ENCODE measurements at places on chromosomes 11 and 22. TPM values are rescaled to one million over a fixed set of nuclear protein-coding genes. Genes with fewer than 3 reads are reported as not detected.

The RAB3IL1 gene
- 25.9 TPM for polyA plus RNA-seq

DNA sequence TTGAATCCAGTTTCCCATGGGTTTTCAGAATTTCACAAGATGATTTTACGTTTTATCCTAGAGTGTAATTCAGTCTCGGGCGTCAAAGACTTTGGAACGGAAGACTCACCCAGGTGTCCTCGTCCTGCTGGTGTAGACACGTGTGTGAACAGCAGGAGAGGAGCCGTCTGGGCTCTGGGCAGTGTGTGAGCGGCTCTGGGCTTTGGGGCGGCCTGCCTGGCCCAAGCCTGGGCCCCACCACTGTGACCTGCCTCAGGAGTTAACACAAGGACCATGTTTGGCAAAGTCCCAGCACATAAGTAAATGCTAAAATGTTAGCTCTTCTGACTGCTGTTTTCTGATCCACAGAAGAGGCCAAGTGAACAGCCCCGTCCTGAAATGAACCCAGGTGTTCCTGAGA, 1093.3 kb downstream of the BRD1 start:
- DNase-seq: no peak

DNA sequence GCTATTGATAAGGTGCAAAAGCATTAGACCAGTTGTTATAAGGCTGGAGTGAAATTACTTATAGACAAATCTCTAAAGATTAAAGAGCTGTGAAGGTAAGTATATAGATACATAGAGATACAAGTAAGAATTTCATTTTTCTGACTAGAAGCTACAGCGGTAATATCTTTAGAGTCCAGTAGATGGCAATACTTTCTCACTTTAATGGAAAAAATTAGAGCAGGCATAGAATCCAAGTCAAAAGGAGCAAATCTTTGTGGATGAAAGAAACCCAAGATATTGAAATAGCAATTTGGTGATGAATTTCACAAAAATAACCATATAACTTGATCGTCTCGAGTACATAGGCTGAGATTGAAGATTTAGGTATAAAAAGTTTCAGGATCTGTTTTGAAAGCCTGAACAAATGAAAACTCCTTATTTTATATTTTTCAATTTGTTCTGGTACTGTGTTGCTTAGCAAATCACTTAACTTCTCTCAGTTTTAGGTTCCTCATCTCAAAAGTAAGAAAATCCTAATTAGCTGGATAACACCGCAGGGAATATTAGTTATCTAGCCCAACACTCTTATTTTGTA, 81.9 kb downstream of the UVRAG start:
- DNase-seq: no peak

DNA sequence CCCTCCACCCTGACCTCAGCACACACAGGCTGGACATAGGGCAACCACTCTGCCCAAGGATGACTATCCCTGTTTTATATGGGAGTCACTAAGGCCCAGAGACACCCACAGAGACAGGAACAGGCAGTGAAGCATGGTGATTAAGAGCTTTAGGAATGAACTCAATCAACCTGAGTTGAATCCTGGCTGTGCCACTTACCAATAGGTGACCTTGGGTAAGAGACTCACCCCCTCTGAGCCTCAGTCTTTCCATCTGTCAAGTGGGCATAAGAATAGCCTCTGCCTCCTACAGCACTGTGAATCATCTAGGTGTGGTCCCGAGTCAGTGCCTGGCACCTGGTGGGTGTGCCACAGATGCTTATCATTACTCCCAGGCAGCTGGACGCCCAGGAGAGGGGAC, 6.8 kb downstream of the CRYBB1 start:
- no peak for DNase-seq
